Activated T-helper 2 cell treated with anti-CD3 and anti-CD28 coated beads, Interferon-gamma antibody, Interleukin-2, Interleukin-4, amounts not matched to agents 10 μg/mL and 5 μg/mL and 100 μg/mL, durations not matched to agents 14 hours and 24 hours and 36 hours (primary cell): ENCODE measurements at places on chromosomes 6 and 20. TPM values are rescaled to one million over a fixed set of nuclear protein-coding genes. Genes with fewer than 3 reads are reported as not detected.

DNA sequence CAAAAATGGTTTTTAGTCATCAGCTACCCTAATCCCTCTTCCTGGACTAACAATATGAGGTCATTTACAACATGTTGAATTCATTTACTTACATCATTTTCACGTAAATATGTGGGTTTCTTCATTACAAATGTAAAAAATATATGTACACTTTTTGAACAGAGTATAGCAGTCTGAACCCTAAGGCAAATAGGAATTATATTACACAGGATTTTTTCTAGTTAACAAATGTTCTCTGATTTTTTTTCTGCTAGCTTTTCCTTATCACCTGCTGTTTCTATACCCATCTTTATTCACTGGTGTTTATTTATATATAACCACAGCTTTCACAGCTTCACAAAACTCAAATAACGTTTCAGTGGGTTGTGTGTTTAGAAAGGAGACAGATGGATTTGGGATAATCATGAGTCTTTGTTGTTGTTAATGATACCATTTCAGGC, 21.0 kb upstream of the CD2AP start:
- peaks cover 2% of the 10 kb centered on the region for H3K27me3 ChIP-seq
- no peak overlapping the region for H3K27ac ChIP-seq
- no peaks in the 10 kb centered on the region for H3K36me3 ChIP-seq
- H3K4me3 ChIP-seq, result no peak overlapping the region
- DNase-seq, result no peak

GRCh38 chr6:26316291-26316690, 48.7 kb upstream of the BTN3A2 start:
- no peak for DNase-seq
- peaks cover 43% of the 10 kb centered on the region for H3K4me1 ChIP-seq
- no peak overlapping the region for H3K4me3 ChIP-seq
- no peaks in the 10 kb centered on the region for H3K27me3 ChIP-seq

DNA sequence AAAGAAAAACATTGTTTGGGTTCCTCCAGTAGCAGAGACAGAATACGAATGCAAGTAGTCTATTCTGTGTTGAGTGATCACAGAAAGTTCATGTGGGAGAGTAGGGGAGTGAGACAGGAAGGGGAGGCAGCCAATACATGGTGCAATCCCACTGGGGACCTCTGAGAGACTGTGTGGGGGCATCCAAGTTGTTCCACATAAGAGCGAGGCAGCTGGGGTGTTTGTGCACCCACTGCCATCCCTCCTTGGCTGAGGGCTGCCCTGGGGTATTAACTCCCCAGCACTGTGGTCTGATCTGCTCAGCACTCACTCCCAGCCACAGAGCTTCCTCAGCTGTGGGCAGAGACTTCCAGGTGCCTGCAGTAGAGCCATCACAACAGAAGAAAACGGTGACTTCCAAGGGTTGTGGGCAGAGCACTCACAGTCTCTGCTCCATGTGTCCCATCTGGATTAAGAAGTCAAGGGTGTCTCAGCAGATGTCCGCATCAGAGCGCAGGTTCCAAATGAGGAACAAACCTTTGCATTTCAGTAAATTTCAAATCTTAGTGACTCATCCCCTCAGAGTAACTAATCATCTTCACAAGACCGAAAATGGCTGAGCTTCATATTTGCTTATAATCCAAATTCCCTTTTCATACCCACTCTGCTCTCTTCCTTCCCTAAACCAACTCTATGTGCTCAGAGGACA, 101.9 kb upstream of the NAA20 start:
- H3K27me3 ChIP-seq, result peaks cover 8% of the 10 kb centered on the region
- no peak for DNase-seq
- H3K36me3 ChIP-seq, result no peaks in the 10 kb centered on the region
- no peak overlapping the region for H3K27ac ChIP-seq
- H3K4me1 ChIP-seq, result no peaks in the 10 kb centered on the region

Gene RNF182
- not detected in 2 replicates for total RNA-seq

- no peaks in the 10 kb centered on the region for H3K4me1 ChIP-seq
- no peaks in the 10 kb centered on the region for H3K27me3 ChIP-seq
- no peaks in the 10 kb centered on the region for H3K36me3 ChIP-seq
- H3K27ac ChIP-seq, result no peak overlapping the region
- H3K4me3 ChIP-seq, result no peak overlapping the region
Observed at GRCh38 chr6:8780653-8781052, 345.3 kb upstream of the SLC35B3 start.

GRCh38 chr6:106908386-106908840, 66.1 kb downstream of the CD24 start:
- no peak overlapping the region for H3K27ac ChIP-seq
- no peaks in the 10 kb centered on the region for H3K4me1 ChIP-seq
- peaks cover 7% of the 10 kb centered on the region for H3K27me3 ChIP-seq
- no peak for DNase-seq
- H3K36me3 ChIP-seq, result no peaks in the 10 kb centered on the region
- H3K4me3 ChIP-seq, result no peak overlapping the region

- no peak overlapping the region for H3K4me3 ChIP-seq
- DNase-seq, result no peak
- H3K4me1 ChIP-seq, result peaks cover 21% of the 10 kb centered on the region
- H3K36me3 ChIP-seq, result no peaks in the 10 kb centered on the region
Observed at GRCh38 chr6:137024237-137024990, 20.4 kb downstream of the IL20RA start.

GRCh38 chr6:152094992-152095592, 287.6 kb downstream of the ESR1 start:
- H3K27me3 ChIP-seq, result no peaks in the 10 kb centered on the region
- H3K27ac ChIP-seq, result no peak overlapping the region
- H3K4me1 ChIP-seq, result no peaks in the 10 kb centered on the region
- no peak for DNase-seq
- no peak overlapping the region for H3K4me3 ChIP-seq

DNA sequence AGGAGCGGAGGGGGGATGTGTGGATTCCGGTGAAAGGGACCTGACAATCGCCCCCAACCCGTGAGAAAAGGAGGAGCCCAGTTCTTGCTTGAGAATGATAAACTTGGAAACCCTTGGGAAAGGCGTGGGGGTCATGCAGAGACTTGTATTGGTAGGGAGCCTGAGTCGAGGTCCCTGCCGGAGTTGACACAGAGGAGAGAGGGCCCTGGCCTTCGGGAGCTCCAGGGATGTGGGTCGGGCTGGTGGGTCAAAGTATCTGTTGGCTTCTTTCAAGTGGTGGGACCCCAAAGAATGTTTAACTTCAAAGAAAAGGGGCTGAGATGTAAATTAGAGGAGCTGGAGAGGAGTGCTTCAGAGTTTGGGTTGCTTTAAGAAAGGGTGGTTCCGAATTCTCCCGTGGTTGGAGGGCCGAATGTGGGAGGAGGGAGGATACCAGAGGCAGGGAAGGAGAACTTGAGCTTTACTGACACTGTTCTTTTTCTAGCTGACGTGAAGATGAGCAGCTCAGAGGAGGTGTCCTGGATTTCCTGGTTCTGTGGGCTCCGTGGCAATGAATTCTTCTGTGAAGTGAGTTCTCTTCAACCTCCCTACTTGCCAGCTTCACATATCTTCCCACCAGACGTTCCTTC, 571 bp downstream of the CSNK2B start:
- H3K4me1 ChIP-seq, result peaks cover 37% of the 10 kb centered on the region
- H3K36me3 ChIP-seq, result peaks cover 89% of the 10 kb centered on the region
- no peak for DNase-seq
- peak overlapping the region; percentile 94 for H3K27ac ChIP-seq
- H3K4me3 ChIP-seq, result peak overlapping the region; percentile 96
- H3K27me3 ChIP-seq, result no peaks in the 10 kb centered on the region

DNA sequence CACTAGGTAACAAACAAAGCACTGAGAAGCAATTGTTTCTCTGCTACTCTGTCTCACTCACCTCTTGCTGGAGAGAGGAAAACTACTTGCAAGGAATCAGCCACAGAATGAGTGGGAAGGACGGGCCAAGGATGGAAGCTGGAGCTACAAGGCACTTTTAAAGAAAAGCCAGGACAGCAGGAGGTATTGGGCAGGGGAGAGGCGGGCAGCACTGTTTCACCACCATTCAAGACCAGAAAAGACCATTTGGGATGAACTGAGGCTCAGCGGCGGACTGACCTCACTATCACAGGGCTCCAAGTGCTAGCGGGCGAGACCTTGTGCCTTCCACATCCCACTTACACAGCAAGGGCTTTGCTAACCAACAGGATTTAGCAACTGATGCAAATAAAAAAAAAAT, 137.4 kb downstream of the IPCEF1 start:
- DNase-seq, result no peak
- peaks cover 18% of the 10 kb centered on the region for H3K4me1 ChIP-seq
- H3K27me3 ChIP-seq, result peaks cover 14% of the 10 kb centered on the region
- H3K4me3 ChIP-seq, result no peak overlapping the region
- H3K36me3 ChIP-seq, result peaks cover 10% of the 10 kb centered on the region

Gene PTK6
- 0.32 and 0.46 TPM in 2 replicates for total RNA-seq

- H3K27me3 ChIP-seq, result peaks cover 12% of the 10 kb centered on the region
- no peak for DNase-seq
- H3K4me1 ChIP-seq, result no peaks in the 10 kb centered on the region
- H3K4me3 ChIP-seq, result no peak overlapping the region
Observed at GRCh38 chr6:6057442-6058053, 50.8 kb upstream of the NRN1 start.

Gene PTCHD4
- not detected in 2 replicates for total RNA-seq

DNA sequence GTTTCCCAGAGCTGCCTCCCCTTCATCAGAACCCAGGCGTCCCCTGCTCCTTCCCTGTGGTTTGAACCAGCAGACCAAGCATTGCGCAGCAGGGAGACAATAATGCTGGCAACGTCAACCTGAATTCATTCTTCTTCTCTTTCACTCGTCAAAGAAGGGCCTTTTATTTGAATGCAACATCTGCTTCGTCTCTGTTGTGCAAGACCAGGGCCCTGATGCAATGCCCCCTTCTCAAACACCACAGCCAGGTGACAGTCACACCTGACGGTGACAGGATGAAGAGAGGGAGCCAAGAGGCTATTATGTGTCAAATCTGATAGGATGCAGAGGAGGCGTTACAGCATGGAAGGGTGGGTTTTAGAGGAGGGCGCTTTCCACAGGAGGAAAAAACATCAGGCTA, 8.0 kb downstream of the INSM1 start:
- peaks cover 13% of the 10 kb centered on the region for H3K4me1 ChIP-seq
- H3K27ac ChIP-seq, result no peak overlapping the region
- peaks cover 40% of the 10 kb centered on the region for H3K27me3 ChIP-seq
- no peak overlapping the region for H3K4me3 ChIP-seq

- no peak for DNase-seq
- H3K4me1 ChIP-seq, result no peaks in the 10 kb centered on the region
- no peaks in the 10 kb centered on the region for H3K36me3 ChIP-seq
- no peaks in the 10 kb centered on the region for H3K27me3 ChIP-seq
- no peak overlapping the region for H3K4me3 ChIP-seq
Observed at GRCh38 chr6:69097948-69098347, 462.9 kb downstream of the ADGRB3 start.

- no peak overlapping the region for H3K27ac ChIP-seq
- H3K36me3 ChIP-seq, result peaks cover 6% of the 10 kb centered on the region
- no peaks in the 10 kb centered on the region for H3K27me3 ChIP-seq
- no peak for DNase-seq
Observed at GRCh38 chr6:13461805-13462204, 25.6 kb downstream of the GFOD1 start.
